ENCODE measurements at places on chromosomes 2 and 18.

DNA sequence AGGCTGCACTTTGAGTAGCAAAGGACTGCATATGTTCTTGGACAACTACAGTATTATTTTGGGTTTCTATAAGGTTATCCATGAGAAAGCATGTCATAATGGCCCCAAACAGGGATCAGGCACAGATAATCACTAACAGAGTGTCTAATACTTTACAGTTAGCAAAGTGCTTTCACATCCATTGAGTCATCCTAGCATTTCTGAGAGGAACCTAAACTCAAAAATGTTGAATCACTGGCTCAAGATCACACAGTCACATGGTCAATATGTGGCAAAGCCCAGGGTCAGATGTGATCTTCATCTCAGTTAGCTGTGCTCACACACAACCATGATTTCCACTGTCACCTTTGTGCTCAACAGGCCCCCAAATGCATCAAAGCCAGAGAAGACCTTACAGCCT lies 156.1 kb upstream of the VRK2 start:
- no peak for DNase-seq

- DNase-seq = no peak
Measured at GRCh38 chr2:145910416-145910815, 1390.5 kb upstream of the ZEB2 start.

GRCh38 chr2:148305476-148305875 lies 284.6 kb downstream of the MBD5 start:
- no peak for DNase-seq

GRCh38 chr2:105329561-105330495 lies at the start of gene TGFBRAP1:
Gene TGFBRAP1, minus strand, starts transcription at chr2:105329735. Its CDS starts 21,434 bp downstream, at chr2:105308301.
- DNase-seq = no peak

DNA sequence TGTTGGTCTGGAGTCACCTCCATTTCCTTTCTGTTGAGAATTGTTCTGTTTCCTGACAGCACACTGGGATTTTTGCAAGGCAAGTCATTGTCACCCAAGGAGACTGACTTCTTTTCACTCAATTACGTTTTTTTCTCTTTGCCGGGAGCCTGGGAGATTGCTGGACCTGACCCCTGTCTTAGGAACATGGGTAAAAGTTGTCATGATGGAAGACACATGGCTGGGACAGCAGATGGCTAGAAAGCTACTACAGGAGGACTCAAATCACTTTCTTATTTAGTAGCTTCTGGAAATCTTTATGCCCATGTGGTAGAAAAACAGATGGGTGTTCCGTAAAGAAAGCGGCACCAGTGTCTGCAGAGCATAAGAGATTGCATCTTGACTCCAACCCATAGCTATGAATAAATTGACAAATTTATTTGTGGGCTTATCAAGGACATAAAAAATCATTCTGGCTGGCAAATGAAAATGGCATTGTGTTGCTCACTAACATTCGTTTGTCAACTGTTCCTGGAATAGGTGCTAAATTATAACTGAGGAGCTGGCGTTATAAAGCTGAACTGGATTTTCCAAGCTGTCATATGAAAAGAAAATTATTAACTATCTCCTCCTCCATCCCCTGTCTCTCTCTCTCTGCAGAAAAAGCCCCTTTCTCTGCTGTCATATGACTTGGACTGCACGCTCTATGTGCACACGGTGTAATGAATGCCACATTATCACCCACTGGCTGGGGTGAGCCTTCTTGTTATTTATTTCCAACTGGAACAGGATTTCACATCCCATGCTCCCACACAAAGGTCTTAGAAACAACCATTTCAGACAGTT lies 159.8 kb downstream of the SH3RF3 start:
- DNase-seq = no peak

GRCh38 chr2:217218269-217219163 lies 358.7 kb upstream of the TNP1 start:
- no peak for DNase-seq

GRCh38 chr2:235598532-235599531 lies 105.0 kb downstream of the AGAP1 start:
- DNase-seq = no peak

GRCh38 chr2:148237911-148238310 lies 217.0 kb downstream of the MBD5 start:
- DNase-seq = no peak

- no peak for DNase-seq
Measured at GRCh38 chr2:38095996-38096861, 20.3 kb upstream of the CYP1B1 start.

GRCh38 chr2:136204971-136205370 lies 87.0 kb upstream of the CXCR4 start:
- no peak for DNase-seq

DNA sequence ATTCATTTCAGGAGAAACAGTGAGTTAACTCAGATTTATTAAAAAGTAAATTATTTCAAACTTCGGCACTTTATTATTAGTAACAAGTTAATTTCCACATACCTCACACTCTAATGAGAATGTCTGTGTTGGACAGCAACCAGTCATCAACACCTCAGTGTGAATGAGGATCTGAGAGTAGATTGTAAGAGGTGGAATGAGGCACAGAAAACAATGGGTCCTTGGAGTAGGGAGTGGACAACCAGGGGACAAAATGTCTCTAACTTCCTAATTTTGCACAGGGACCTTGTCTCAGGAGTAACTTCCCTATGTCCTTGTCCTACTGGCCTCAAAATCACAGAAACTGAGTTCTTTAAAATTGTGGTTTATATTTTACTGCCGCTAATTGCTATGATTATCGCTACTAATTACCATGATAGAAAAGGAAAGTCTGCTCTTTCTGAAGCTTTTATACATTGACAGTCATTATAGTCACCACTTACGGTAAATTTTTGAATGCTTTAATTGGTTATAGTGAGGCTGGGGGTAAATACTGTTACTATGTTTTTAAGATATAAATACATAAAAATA lies 82.2 kb upstream of the LRPPRC start:
- DNase-seq = peak; percentile 79

GRCh38 chr2:162266460-162266760 lies 23.2 kb upstream of the FAP start:
- DNase-seq = no peak

DNA sequence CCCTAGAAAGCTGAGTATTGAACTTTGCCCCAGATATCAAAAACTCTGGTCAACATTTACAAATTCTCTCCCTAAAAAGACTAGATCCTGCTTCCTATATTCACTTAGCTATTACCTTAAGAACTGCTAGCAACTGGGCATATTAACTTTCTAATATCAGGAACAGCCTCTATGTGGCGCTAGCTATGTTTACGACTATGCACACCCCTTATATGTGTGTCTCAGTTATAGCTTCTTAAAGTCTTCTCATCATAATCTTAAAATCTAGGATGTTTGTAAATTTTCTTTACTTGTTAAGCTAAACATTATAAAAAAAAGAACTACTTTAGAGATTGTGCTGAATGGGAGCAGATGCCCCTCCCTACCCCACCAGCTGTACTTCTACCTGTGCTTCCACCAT lies 1.7 kb upstream of the STAMBP start:
- peak; percentile 23 for DNase-seq

GRCh38 chr18:55302167-55302833 lies 285.7 kb downstream of the TCF4 start:
- no peak for DNase-seq

- DNase-seq = no peak
Measured at GRCh38 chr2:86243950-86244733, 44.9 kb downstream of the MRPL35 start.

GRCh38 chr2:226151157-226151556 lies 648.5 kb downstream of the IRS1 start:
- no peak for DNase-seq

GRCh38 chr2:24588294-24588693 lies 97.2 kb downstream of the NCOA1 start:
- no peak for DNase-seq

GRCh38 chr18:69689121-69689759 lies 258.4 kb downstream of the CD226 start:
- DNase-seq = no peak

DNA sequence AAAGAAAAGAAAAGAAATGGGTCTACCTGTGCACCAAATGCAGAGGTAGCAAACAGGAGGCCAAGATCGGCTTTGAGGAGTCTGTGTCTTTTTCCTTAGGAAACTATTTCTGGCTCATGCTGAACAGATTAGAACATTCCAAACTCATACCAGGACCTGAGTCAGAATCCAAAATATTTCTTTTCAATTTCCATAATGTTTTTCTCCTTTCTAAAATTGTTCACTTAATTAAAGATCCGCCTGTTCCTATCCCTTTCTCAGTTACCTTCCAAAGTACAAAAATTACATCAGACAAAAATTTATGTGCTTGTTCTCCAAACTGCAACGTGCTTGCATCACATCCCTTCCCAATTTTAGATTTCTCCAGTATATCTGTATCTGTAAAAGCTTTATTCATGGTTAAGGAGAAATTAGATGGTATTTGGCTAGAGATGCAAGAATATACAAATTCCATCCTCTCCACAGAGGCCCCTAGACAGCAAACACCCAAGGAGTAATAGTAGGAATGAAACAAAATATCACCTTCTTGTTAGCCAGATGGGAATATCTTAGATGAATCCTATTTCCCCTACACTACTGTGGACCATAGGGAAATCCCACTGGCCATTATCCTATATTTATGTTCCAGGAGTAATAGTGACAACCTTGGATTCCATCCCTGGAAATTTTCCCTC lies 130.6 kb downstream of the LNPK start:
- DNase-seq = no peak

DNA sequence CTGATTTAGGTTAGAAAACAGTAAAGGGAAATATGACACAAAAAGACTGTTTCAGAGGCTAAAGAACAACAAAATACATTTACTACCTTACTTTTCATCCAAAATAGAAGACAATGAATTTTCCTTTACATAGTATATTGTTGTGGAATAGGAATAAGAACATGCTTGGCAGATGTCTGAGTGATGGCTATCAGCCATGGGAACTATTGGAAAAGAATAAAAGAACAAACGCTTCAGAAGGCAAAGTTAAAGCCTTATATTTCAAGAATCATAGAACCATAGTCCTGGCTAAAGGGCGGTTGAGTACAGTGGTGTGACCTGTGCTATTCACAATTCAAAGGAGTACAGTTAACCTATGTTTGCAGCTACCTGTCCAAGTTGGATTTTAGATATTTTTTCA lies 73.9 kb upstream of the NRXN1 start:
- DNase-seq = no peak

DNA sequence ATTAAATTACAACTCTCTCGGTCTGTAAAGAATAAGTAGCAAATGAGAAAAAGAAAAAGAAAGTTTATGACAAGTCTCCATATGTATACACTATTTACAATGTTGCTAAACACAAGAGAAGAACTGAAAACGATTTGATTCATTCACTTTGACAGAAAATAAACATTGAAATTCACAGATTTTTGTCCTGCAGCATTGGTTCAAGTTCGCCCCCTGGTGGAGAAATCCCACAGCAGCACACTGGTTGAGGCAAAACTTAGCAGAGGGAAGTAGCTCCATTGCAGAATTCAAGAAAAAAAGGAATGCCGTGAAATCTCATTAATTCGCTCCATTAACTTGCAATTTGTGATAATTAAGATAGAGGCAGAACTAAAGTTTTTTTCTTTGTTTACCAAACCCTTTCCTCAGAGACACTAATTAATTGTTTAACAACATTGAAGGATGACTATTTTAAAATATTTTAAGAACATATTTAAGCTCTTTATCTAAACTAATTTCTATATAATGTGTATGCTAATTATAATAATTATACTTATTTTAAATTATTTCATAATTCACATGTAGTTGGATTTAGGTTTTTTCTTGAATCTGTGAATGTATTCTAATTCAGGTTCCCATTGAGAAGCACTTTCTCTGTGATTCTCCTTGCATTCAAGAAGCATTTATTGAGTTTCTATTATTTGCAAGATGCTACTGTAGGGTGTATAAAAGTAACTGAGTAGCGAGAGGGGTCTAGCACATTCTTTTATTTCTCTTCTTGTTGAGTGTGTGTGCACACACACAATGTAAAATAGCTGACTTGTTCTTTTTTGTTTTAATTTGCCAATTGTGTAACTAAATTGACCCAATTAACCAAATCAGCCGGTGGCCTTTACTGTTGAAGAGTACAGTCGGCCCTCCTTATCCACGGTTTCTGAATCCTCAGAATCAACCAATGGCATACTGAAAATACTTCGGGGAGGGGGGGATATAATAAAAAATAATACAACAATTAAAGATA lies 74.1 kb downstream of the COL4A3 start:
- peak; percentile 38 for DNase-seq

GRCh38 chr2:164675027-164675426 lies 53.7 kb upstream of the GRB14 start:
- no peak for DNase-seq

DNA sequence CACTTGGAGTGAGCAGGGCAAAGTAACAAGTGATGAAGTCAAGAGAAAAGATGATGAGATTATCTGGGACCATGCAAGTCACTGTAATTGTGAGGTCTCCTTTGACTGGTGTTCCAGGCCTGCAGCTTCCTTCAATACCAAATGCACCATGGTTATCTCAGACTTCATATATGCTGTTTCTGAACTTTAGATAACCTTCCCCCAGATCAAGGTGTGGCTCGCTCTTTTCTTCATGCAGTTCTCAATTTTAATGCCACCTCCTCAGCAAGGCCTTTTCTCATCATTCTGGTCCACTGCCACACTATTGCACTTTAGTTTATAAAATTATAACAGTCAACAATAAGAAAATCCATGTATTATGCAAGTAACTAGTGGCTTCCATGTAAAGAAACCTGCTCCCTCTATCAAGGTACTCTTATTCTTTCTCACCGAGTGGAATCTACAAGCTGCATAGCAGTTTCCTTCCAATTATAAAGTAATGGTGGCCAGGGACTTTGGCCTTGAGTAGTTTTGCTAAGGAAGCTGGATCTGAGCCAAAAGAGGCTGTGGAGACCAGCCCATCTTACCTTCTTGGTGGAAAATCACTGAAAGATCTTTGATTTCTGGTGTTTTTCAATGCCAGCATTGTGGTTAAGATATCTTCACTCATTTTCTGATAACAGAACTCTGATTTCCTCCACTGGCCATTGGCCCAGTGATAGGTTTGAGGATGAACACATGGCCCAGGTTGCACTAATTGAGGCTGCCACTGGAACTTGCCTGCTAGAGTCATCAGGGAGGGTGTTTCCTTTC lies 113.6 kb downstream of the KCNE4 start:
- DNase-seq = no peak

DNA sequence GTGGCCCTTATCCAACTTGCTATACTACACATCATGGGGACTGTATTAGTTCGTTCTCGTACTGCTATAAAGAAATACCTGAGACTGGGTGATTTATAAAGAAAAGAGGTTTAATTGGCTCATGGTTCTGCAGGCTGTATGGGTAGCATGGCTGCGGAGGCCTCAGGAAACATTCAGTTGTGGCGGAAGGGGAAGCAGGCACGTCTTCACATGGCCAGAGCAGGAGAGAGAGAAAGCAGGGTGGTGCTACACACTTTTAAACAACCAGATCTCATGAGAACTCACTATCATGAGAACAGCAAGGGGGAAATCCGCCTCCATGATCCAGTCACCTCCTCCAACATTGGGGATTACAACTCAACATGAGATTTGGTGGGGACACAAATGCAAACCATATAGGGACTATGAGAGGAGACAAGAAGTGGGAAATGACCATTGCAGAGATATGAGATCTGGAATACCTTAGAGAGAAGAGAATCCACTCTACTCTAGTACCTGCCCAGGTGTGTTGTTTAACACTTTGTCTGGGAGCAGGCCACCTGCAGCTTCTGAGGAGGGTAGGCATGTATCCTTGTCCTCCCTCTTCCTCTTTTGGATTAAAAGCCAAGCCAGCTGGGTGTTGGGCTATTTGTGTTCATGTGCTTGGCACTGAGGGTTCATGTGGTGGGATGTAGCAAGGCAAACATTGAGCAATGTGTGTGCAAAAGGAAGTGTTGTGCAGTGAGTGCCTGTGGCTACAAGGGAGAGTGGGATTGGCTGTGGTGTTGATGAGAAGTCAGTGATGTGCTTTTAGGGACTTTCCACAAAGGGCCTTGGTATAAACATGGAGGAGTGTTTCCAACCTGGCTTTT lies 22.8 kb downstream of the TTLL4 start:
- no peak for DNase-seq

All from NCI-H748 treated with DMSO at 0.1 percent for 48 hours (cell line).